ENCODE measurements at places on chromosomes 5 and 9. TPM values are rescaled to one million over a fixed set of nuclear protein-coding genes. Genes with fewer than 3 reads are reported as not detected.

The NUDT12 gene
- 2.3 TPM for total RNA-seq

The FBP2 gene
- total RNA-seq, result not detected

The IFNK gene
- total RNA-seq, result not detected

The SLC25A2 gene
- total RNA-seq, result 0.18 TPM

The CDH6 gene
- not detected for total RNA-seq

The CRHBP gene
- not detected for total RNA-seq

The ZCCHC9 gene
- total RNA-seq, result 37.4 TPM

The CDKN2A gene
- 2.7 TPM for total RNA-seq

The PCDHGB1 gene
- total RNA-seq, result not detected

The F2RL2 gene
- 0.13 TPM for total RNA-seq

The IL4 gene
- total RNA-seq, result 17.9 TPM

The CDO1 gene
- total RNA-seq, result not detected

The AQP7 gene
- total RNA-seq, result not detected

The FOXD4L3 gene
- total RNA-seq, result not detected

The GABRA6 gene
- total RNA-seq, result not detected

The PCDHB7 gene
- not detected for total RNA-seq

The PTPRD gene
- total RNA-seq, result 0.26 TPM

The ADAMTS19 gene
- not detected for total RNA-seq

The LCN9 gene
- total RNA-seq, result not detected

The IFNE gene
- total RNA-seq, result not detected

The DRD1 gene
- total RNA-seq, result not detected

The HBEGF gene
- 4.0 TPM for total RNA-seq

The SPATA31C1 gene
- not detected for total RNA-seq

The ECSCR gene
- 4.0 TPM for total RNA-seq

The CBY3 gene
- total RNA-seq, result not detected

The HTR1A gene
- total RNA-seq, result not detected

The MSX2 gene
- total RNA-seq, result 0.08 TPM

The ENTR1 gene
- 52.8 TPM for total RNA-seq

The ENTREP1 gene
- total RNA-seq, result 0.11 TPM

The NOP16 gene
- total RNA-seq, result 255 TPM

The PTGR1 gene
- total RNA-seq, result 0.38 TPM

The FOXD4 gene
- total RNA-seq, result not detected

The PPP3R2 gene
- not detected for total RNA-seq

The SVEP1 gene
- total RNA-seq, result 0.03 TPM

The ZNF608 gene
- total RNA-seq, result 0.29 TPM

The RPS14 gene
- 2,955 TPM for total RNA-seq

The TEX48 gene
- not detected for total RNA-seq

The ABCA1 gene
- total RNA-seq, result 0.30 TPM

The SLC36A2 gene
- total RNA-seq, result not detected

The IL7R gene
- total RNA-seq, result 53.5 TPM

The TMEM215 gene
- total RNA-seq, result not detected

The ORM2 gene
- 0.84 TPM for total RNA-seq

The WDR38 gene
- total RNA-seq, result not detected

The LHX6 gene
- total RNA-seq, result not detected

The RANBP3L gene
- not detected for total RNA-seq

The BRINP1 gene
- not detected for total RNA-seq
